Activated naive CD8-positive, alpha-beta T cell treated with anti-CD3 and anti-CD28 coated beads, Interleukin-2, amount 50 U/mL, for 24 hours (primary cell): ENCODE measurements at places on chromosomes 5 and 9.

DNA sequence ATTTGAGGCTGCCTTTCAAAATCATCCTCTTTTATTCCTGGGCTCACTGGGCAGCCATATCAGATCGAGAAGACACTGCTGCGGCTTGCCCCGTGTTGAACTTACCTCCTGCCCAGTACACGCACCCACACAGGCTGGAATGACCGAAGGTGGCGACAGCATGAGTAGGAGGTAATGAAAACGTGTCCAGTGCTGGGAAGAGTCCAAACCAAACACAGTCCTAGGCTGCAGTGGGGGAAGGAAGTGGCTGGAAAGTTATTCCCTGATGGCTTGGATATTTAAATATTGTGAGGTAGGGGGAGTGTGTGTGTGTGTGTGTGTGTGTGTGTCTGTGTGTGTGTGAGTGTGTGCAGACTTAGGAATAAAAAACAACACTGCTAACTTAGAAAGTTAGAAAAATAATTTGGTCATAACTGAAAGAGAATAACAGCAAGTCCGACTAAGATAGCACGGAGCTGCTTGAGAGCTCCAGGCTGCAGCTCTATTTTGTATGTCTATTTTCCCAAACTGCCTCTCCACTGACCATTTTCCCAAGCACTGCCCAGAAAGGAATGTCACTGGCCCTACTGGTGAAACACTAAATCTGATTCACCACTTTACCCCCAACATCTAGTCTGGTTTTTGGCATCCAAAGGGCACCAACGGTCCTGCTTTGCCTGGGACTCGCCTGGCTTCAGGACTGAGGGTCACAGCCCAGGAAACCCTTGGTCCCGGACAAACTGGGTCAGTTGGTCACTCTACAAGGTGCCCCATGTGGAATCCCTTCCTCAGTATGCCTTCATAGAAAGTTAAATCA, 41.2 kb downstream of the ANKH start:
- DNase-seq: no peak

DNA sequence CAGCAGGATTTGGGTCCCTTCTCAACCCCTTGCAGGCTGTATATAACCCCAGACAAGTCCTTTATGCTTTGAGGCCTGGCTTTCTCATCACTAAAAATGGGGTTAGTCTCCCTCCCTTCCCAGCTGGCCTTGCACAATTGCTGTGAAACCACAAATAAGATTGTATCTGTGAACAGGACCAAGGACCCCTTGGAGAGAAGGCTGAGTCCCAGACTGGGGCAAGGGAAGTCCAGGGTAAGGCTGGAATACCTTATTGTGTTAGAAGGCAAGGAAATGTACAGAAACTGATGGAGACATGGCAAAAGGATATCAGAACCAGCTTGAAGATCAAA, 11.4 kb downstream of the MACROH2A1 start:
- no peak for DNase-seq

GRCh38 chr5:94856257-94856800, 237.9 kb downstream of the SLF1 start:
- DNase-seq: no peak

DNA sequence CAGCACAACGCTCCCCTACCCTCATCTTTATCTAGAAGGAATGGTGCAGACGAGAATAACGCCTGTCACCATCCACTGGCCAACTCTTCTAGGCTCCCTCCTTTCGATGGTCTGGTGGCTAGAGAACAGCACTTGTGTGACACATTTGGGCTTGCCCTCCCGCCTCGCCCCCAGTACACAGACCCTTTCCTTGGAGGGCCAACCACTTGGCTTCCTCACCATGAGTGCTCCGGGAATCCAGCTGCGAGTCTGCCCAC, 1.4 kb downstream of the GNAQ start:
- no peak for DNase-seq

DNA sequence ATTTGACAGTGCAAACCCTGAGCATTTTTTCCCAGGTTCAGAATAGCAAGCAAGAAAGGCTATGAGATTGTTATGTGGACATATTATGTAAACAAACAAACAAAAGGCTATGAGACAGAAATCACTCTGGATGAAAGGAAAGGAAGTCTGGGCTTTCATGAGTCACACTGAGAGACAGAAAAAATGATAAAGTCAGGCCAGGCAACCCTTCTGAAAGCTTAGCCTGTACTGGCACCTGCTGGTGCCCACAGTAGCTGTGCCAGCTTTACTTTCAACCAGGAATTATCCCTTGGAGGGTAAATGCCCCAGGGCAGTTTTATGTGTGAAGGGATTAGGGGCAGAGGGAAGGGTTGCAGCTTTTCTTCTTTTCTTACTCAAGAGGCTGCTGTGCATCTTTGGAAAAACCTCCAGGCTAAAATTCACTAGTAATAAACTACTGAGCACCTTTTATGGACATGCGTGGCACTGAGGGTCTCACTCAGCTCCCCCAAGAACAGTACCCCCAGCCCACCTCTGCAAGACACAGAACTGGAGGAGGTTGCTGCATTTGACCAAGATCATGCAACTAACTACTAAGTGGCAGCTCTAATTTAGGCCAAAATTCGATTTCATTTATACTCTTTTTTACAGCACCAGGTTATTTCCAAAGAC, 41.7 kb downstream of the ACTL7B start:
- no peak for DNase-seq
